ENCODE measurements at places on chromosomes 11 and 22. TPM values are rescaled to one million over a fixed set of nuclear protein-coding genes. Genes with fewer than 3 reads are reported as not detected.

The DSCAML1 gene
- total RNA-seq = not detected

The DDX10 gene
- 84.1 TPM for total RNA-seq

The KDM4E gene
- not detected for total RNA-seq

The EXPH5 gene
- 0.90 TPM for total RNA-seq

The SYVN1 gene
- total RNA-seq = 80.1 TPM

The LRRC56 gene
- total RNA-seq = 1.8 TPM

The P2RY6 gene
- total RNA-seq = not detected

The DCDC1 gene
- total RNA-seq = not detected

The PAMR1 gene
- total RNA-seq = not detected

The SPON1 gene
- total RNA-seq = 0.10 TPM

The BEST1 gene
- total RNA-seq = 1.0 TPM

The IL17REL gene
- total RNA-seq = not detected

The TSGA10IP gene
- not detected for total RNA-seq

The OR6A2 gene
- not detected for total RNA-seq

The ZP1 gene
- not detected for total RNA-seq

The CD248 gene
- total RNA-seq = 0.59 TPM

The CTSD gene
- 592 TPM for total RNA-seq

The TMEM45B gene
- not detected for total RNA-seq

The MPZL3 gene
- 12.8 TPM for total RNA-seq
